Stimulated activated CD4-positive, alpha-beta T cell treated with anti-CD3 and anti-CD28 coated beads, TNF-alpha, amount 100 ng/mL, for 24 hours (primary cell): ENCODE measurements at places on chromosomes 6 and 20.

DNA sequence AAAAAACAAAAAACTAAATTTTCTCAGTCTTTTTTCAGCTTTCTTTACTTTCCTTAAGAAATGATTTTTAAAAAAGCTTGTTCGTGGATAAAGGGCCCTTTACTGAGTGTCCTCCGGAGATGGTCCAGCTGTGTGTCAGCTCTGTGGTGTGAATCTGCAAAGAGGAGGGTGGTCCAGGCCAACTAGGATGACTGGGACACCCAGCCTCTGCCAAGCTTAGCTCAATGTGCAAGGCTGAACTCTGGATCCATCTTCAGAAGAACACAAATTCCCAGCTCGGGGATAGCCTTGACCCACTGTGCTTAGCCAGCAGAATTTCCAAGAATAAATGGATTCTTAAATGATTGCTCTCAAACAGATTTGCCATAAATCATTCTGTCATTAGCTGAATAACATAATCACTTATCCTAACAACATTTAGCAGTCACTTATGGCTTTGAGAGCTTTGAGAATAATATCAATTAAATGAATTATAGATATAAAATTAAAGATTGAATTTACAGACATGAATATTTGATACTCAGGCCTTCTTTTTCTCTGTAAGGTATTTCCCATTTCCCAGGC lies 14.2 kb upstream of the CALHM5 start:
- DNase-seq, result no peak

DNA sequence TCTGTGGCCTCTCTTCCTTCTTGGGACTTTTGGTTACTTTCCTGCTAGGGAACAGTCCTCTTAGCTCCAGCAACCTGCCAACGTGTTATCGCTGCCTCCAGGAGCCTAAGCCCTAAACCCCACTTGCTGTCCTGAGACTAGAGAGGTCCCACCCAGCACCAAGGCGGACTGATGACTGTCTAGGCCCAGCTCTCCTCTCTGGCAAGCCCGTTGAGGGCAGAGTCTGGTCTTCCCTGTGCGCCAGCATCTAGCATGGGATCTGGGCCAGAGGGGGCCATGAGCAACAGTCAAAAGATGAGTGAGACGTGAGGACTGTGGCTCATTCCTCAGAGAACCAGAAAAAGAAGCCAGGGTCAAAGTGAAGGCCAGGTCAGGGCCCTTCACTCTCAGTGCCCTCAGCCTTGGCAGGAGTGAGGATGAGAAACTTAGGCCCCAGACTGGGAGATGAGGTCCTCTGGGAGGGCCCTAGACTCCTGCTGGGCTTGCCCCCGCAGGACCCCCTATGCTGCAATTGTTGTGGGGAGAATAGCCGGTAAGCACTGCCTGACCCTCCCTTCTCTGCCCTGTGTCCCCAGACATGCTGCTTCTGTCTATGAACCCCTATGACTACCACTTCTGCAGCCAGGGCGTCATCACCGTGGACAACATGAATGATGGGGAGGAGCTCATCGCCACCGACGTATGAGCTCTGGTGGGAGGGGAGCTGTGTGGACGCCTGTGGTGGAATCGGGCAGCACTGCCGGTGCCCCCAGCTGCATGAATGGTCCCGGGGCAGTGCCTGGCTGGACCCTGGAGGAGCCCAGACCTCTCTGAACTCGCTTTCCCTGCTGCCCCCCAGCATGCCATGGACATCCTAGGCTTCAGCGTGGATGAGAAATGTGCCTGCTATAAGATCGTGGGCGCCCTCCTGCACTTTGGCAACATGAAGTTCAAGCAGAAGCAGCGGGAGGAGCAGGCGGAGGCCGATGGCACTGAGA lies 30.9 kb downstream of the MYH7B start:
- DNase-seq, result no peak

GRCh38 chr20:53990003-53990402 lies 80.4 kb downstream of the BCAS1 start:
- DNase-seq, result no peak

DNA sequence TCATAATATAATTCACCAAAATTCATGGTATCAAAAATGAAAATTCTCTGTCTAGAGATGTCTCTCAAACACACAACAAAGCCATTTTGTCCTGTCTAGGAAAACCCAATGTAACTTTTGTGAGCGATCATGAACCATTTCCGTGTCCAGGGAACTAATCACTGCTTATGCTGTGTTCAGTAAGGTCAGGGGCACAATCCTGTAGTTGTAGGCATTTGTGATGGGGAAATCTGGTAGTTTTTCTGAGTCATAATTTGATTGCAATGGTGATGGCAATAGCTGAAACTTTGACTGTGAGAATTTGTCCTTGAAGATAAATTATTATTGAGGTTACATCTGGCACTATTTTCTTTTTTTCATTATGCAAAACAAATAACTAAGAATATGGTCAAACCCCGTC lies 21.0 kb upstream of the GCLC start:
- DNase-seq, result no peak

DNA sequence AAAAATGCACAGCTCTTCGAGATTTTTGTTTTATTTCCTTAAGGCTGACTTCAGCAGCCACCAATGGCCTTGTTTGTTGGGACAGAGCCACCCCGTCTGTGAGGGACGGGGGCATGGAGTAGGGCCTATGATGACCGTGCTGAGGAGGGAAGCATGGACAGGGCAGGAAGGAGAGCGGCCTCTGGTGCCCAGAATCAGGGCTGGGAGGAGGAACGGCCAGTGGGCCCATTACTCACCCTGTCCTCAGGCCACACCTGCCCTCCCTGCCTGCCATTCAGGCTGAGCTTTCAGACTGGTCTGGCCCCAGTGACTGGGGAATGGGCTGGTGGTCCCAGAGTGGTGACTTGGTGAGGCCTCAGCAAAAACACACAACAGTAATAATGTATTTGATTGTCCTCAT lies 104.4 kb downstream of the SMOC2 start:
- no peak for DNase-seq

DNA sequence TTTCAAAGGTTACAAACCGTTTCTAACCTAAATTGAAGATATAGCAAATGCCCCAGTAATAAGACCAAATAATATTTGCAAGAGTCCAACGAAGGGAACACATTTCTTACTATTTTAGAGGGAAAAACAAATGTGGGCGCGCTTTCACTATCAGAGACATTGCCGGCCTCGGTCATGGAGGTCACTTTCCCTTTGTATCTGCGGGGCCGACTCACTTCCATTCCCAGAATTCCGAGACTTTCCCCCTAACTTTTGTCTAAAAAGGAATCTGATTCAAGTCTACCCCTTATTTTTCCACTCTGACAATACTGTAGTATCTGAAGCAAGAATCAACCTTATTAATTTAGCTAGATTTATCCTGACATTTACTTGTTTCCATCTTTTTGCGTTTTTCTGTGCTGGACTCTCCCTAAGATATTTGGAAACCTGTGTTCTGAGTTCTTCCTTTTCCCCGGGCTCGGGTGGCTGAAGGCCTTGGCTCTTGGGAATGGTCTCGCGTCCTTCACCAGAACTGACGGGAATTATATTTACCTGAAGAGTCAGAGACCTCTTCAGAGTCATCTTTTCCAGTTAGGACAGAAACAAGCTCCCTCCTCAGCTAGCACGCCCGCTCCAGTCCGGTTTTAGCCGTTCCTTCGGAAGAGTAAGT lies 71.8 kb upstream of the ZNF184 start:
- no peak for DNase-seq

DNA sequence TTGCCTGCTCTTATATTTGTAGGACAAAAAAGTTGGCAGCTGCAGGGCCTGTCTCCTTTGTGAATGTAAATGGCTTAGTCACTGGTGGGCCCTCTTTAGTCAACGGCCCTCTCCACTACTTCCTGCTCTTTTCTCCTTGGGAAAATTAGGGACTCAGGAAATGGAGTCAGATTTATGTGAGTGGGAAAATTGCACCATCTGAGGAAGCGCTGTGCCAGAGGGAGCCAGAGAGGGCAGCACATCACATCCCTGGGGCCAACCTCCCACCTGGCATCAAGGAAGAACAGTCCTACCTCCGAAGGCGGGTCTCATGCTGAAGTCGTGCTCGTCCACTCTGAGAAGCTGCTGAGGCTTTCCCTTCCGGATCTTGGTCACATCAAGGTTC lies 15.6 kb downstream of the GABRR2 start:
- no peak for DNase-seq

GRCh38 chr6:24875534-24875901 lies 60.2 kb downstream of the RIPOR2 start:
- no peak for DNase-seq

GRCh38 chr20:11671015-11671511 lies 246.6 kb upstream of the BTBD3 start:
- no peak for DNase-seq

DNA sequence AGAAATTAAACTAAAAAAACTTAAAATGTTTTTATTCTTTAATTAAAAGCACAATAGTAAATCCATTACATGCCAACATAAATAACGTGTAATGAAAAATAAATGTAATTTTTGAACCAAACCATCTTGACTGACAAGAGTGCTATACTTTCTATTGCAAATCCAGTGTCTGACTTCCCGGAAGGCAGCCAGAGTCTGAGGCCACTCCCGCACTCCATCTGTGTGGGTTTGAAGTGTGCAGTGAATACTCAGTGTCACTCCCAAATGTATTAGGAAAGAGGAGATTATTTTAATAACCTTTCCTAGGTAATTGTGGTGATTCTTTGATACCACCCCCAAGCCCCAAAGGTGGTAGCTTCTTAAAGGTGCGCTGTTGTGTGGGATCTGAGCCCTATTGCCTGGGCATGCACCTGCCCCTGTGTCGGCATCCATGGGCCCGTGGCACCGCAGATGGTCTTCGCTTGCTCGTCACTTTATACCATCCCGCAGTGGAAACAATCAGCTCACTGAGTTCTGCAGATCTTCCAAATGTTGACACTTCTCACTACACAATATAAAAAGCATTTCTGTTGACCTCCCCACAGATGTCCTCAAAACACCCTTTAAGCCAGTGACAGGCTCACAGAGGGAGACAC lies 391.2 kb downstream of the THBS2 start:
- DNase-seq, result no peak

DNA sequence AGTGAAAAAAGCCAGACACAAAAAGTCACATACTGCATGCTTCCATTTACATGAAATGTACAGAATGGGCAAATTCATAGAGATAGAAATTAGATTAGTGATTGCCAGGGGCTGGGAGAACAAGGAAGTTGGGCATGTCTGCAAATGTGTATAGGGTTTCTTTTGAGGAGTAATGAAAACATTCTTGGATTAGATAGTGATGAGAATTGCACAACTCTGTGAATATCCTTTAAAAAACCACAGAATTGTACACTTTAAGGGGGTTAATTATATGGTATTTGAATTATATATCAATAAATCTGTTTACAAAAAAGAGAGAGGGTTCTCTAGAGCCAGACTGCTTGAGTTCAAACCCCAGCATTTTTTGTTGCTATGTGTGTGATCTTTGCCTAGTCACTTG lies 188.1 kb downstream of the CDC5L start:
- DNase-seq, result no peak

DNA sequence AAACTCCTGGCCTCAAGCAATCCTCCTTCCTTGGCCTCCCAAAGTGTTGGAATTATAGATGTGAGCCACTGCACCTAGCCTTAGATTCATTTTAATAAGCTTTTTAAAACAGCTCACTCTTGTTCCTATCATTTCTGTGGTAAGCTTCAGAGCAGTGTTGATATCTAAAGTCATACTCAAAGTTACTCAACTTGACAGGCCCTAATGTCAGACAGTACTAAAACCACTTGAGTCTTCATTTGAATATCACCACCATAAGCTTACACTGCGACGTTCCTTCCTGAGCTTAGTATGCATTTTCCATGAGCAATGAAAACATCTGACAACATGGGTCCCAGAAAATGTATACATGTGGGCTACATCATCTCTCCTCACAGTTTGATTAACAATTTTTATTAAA lies 6.0 kb downstream of the FUCA2 start:
- DNase-seq, result no peak

DNA sequence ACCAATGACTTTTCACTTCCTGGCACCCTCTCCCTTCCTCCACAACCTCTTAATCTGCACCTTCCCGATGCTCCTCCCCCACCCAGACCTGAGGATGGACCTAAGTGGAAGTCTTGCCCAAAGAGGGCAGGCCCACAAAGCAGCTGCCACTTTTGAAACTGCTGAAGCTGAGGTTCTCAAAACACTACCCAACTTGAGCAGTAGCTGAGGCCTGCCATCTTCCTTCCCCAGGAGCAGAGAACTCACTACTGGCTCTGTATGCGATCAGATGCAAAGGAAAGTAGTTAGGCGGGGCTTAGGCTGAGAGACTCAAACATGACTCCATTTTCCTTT lies 1.5 kb downstream of the HM13 start:
- DNase-seq, result no peak

DNA sequence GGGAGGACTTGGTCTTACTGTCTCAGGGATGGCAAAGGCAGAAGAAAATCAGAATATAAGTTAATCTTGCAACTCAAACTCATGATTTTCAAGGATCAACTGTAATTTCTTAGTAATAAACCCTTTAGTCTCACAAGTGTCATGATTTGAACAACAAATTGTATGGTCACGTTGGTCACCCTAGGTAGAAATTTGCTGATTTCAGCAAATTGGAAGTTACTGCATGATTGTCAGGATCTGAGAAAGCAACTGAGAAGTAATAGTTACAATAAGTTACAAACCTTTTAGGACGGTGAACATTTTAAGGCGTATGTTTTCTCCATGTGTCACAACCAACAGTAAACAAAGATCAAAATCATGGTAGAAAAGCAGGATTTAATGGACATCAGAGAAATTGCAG lies 375.2 kb downstream of the PLCB1 start:
- no peak for DNase-seq

DNA sequence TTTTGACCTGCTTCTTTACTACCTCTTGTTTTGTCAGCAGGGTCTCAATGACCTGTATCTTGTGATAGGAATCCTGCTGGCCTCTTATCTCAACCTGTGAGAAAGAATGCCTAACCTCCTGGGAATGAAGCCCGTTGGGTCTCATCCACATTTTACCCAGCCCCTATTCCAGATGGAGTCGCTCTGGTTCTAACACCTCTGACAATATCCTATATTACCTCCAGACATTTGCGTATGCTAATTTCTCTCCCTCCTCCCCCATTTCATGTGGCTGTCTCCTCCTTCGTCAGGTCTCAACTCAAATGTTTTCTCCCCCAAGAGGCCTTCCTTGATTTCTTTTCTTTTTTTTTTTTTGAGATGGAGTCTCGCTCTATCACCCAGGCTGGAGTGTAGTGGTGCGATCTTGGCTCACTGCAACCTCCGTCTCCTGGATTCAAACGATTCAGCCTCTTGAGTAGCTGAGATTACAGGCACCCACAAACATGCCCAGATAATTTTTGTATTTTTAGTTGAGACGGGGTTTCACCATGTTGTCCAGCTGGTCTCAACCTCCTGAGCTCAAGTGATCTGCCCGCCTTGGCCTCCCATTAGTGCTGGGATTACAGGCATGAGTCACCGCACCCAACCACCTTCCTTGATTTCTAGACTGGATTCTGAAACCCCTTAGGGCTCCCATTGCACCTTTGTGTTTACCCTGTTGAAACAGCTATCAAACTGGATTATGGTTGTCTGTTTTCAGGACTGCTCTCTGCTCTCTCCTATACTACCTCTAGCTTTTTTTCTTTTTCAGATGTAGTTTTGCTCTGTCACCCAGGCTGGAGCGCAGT lies 49.5 kb upstream of the B4GALT5 start:
- no peak for DNase-seq

DNA sequence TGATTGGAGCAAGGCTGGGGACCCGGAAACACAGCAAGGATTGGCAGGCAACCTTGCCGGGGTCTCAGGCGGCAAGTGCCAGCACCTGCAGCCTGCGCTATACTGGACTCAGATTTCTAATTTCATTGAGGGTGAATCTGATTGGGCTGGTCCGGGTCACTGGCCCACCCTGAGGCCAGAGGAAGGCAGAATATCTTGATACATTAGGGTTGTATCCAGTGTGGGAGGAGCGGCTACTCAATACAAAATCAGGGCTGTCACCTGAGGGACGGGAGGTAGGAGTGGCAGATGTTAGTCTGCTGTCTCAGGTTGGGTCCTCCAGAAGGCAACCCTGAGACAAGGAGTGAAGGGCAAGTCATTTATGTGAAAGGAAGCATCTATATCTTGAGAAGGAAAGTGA lies 40.7 kb downstream of the BFSP1 start:
- DNase-seq, result no peak
